ENCODE measurements at places on chromosomes 5 and 9.
A peak's percentile ranks its signal among the peaks of the same experiment; 100 is the strongest.

- DNase-seq: no peak
Observed at GRCh38 chr9:123065196-123065595, 31.7 kb downstream of the GPR21 start.

- DNase-seq: peak; percentile 39
Observed at GRCh38 chr5:32092938-32093812, 80.9 kb downstream of the GOLPH3 start.

DNA sequence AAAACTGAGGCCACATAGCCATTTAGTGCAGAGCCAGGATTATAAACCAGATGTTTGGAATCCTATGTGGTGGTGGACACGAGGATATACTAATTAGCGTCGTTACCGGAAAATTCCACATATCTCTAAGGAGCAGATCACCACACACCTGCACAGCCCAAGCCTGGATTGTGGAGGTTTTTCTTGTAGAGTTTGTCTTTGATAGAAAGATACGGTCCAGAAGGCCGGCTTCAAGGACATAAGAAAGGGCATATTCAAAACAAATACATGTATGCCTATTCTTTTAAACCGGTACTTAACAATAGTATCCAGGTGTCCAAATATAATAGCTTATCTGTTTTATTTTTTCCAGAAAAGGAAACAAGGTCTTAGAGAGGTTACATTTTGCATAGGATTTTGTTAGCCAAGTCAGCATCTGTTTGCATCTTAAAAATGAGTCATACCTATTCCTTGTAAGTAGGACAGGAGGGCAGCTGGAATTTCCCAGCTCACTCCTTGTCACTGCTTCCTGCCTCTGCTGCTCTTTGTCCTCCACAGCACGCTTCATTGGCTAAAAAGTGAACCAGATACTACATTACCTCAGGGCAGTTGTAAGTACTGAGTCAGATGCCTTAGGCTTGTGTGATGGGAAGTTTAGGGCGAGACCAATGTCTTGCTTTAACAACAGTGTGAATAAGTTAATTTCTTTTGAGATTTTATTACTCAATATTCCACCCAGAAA lies 3.6 kb downstream of the TMC1 start:
- no peak for DNase-seq

- DNase-seq: no peak
Observed at GRCh38 chr9:101739311-101739710, 864 bp upstream of the GRIN3A start.

- DNase-seq: no peak
Observed at GRCh38 chr9:128096616-128097536, 28.8 kb downstream of the SLC25A25 start.

DNA sequence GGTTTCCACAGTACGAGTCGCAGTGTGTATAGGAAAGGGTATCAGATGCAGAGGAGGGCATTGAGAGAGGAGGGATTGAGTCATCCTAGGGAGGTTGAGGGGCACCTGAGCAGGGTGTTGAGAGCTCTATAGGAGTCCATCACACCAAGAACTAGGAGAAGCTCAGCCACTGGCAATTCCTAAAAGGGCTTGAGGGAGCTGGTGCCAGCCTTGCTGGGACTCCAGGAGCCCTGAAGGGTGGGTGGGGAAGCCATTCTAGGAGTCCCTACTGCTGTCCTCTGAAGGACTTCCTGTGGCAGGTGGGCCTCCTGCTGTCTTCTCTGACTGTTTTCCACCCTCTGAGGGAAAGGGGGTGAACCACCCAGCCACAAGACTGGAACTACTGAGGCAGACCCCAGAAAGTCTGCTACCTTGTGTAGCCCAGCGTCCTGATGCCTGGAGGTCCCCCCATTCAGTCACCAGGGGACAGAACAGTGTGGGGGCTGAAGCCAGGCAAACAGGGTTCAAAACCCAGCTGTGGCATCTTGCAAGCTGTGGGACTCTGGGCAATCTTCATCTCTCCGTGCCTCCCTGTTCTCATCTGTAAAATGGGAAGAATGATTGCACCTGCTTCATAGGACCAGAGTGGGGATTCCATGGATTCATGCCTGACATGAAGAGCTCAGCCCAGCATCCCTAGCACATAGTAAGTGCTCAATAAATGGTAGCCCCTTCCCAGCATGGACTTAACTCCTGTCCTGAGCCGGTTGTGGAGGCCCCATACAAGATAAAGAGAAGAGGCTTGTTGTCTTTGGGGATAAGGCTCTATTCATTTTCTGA lies 149.5 kb downstream of the C9orf50 start:
- no peak for DNase-seq
